ENCODE measurements at places on chromosomes 3 and 15.

- DNase-seq = no peak
These were observed 62.6 kb downstream of the FSIP1 start for GRCh38 chr15:39720081-39720480.

DNA sequence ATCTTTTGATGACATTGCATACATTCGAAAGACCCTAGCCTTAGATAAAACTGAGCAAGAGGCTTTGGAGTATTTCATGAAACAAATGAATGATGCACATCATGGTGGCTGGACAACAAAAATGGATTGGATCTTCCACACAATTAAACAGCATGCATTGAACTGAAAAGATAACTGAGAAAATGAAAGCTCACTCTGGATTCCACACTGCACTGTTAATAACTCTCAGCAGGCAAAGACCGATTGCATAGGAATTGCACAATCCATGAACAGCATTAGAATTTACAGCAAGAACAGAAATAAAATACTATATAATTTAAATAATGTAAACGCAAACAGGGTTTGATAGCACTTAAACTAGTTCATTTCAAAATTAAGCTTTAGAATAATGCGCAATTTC, 16.7 kb downstream of the KCNMB3 start:
- no peak for DNase-seq

- DNase-seq = no peak
These were observed 1.8 kb upstream of the MYL3 start for GRCh38 chr3:46865031-46865507.

GRCh38 chr3:15042936-15043335, 22.2 kb downstream of the MRPS25 start:
- no peak for DNase-seq

DNA sequence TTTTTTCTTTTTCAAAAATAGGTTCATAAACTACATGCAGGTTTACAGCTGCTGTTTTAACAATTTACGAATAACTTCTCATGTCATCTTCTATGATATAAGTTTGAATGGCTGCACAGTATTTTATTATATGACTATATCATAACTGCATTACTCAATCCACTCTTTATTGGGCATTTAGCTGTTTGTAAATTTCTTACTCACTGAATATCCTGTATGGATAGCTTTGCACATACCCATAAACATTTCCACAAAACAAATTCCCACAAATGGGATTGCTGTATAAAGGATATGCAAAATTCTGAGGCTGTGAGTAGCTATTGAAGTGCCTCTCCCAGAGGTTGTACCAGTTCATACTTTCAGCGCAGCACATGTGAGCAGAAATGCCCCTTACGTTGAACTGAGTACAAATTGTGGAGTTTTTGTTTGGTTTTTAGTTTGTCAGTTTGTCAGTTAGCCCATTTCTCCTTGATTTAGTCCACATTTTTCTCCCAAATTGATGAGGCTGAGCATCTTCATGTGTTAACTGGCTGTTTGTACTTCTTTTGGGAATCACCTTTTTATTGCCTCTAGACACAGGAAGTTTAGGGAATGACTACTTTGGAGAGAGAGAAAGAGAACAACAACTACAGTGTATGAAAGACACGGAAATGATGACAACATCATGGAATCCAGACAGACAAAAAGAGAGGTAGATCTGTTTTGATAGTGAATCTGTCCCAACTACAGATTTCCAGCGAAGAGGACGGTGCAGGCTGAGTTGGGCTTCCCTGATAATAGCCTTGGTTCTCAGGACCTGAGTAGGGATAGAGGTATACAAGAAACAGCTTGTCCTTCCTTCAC, 24.8 kb downstream of the TTC23 start:
- DNase-seq = no peak

- no peak for DNase-seq
These were observed 229.9 kb upstream of the LRTM1 start for GRCh38 chr3:55157731-55158130.

GRCh38 chr15:65318870-65319356, 14.4 kb downstream of the RNU5B-1 start:
- peak; percentile 63 for DNase-seq

DNA sequence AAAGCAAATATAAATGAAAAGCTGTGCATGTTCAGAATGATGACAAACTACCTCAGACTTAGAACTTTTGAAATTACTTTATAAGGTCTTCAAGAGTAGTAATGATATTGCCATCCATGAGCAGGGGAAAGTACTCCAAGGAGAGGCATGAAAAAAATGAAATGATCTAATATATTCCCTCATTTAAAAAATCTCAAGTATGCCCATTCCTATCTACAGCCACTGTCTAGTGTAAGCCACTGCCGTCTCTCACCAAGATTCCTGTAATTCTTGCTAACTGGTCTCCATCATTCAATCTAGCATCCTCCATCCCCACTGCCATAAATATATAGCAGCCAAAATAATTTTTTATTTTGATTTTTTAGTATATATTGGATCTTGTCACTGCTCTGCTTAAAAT, 258.8 kb downstream of the PLOD2 start:
- DNase-seq = no peak

- no peak for DNase-seq
These were observed 175.3 kb upstream of the STT3B start for GRCh38 chr3:31357451-31357850.

GRCh38 chr3:110897046-110897445, 174.6 kb upstream of the NECTIN3 start:
- DNase-seq = no peak

DNA sequence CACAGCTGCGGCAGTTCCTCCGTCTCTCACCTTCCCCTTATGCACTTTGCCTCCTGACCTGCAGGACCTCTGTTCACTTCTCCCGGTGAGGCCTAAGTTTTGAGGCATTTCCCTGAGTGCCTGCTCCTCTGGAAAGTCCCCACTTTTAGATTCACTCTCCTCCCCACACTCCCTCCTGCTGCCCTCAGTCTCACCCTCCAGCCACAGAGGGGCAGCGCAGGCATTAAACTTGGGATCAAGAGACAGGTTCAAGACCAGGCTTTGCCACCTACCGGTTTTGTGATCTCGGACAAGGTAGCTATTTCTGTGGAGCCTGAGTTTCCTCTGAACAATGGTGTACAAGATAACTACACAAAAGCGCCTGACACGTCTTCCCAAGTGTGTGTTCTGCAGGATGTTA, 19.4 kb downstream of the SLC6A11 start:
- DNase-seq = no peak

GRCh38 chr15:38285456-38285855, 32.8 kb downstream of the SPRED1 start:
- DNase-seq = no peak

DNA sequence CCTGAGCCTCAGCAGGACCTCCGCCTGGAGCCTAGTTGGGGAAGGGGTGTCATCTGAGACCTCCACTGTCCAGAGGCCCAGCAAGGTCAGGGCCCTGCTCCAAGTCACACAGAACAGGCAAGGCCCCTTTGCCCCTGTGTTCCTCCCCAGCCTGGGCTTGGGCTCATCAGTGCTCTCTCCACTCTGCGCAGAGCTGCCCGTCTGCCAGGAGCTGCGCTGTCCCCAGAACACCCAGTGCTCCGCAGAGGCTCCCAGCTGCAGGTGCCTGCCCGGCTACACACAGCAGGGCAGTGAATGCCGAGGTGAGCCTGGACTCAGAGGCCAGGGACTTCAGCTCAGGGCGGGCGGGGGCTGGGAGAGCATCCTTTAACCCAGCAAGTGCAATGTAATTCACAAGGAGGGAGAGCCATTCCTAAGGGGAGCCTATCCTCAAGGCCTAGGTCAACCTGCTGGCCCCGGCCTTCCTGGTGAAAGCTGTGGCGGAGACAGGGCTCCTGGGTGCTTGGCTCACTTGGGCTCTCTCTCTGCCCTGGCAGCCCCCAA, 7.7 kb downstream of the STAB1 start:
- no peak for DNase-seq

GRCh38 chr3:102471001-102471400, 36.2 kb downstream of the ZPLD1 start:
- no peak for DNase-seq

- no peak for DNase-seq
These were observed 14.6 kb downstream of the CHSY1 start for GRCh38 chr15:101237251-101237650.

DNA sequence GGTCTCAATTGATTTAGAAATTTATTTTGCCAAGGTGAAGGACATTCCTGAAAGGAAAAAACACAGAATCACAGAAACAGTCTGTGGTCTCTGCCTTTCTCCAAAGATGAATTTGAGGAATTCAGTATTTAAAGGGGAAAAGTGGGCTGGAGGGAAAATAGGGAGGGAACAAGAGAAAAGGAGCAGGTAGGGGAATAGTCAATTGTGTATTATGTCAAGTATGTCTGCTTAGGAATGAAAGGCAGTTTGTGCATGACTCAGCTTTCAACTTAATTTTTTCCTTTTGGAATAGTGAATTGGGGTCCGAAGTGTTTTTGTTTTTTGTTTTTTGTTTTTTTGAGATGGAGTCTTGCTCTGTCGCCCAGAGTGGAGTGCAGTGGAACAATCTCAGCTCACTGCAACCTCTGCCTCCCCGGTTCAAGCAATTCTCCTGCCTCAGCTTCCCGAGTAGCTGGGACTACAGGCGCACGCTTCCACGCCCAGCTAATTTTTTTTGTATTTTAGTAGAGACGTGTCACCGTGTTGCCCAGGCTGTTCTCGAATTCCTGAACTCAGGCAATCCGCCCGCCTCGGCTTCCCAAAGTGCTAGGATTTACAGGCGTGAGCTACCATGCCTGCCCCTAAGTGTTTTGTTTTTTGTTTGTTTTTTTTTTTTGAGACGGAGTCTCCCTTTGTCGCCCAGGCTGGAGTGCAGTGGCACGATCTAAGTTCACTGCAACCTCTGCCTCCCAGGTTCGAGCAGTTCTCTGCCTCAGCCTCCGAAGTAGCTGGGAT, 74.1 kb upstream of the MAP4 start:
- no peak for DNase-seq

DNA sequence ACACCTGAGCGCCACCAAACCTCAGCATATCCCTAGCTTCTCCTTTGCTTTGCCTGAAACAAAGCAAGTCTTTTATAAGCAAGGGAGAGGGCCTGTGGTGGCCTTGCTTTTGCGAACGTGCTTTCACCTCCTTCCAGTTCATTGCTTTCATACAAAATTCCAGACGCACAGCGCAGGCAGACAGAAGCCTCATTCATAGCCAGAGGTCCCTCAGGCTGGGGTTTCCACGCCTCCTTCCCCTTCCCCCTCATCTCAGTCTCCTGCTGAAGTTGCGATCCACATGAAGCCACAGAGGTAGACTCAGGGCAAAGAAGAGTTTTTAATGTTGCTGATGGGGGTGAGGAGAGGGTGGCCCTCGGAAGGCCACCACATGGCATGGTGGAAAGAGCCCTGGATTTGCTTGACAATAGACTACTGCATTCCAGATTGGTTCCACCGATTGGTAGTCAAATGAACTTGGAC, 59.4 kb upstream of the FLNB start:
- no peak for DNase-seq

DNA sequence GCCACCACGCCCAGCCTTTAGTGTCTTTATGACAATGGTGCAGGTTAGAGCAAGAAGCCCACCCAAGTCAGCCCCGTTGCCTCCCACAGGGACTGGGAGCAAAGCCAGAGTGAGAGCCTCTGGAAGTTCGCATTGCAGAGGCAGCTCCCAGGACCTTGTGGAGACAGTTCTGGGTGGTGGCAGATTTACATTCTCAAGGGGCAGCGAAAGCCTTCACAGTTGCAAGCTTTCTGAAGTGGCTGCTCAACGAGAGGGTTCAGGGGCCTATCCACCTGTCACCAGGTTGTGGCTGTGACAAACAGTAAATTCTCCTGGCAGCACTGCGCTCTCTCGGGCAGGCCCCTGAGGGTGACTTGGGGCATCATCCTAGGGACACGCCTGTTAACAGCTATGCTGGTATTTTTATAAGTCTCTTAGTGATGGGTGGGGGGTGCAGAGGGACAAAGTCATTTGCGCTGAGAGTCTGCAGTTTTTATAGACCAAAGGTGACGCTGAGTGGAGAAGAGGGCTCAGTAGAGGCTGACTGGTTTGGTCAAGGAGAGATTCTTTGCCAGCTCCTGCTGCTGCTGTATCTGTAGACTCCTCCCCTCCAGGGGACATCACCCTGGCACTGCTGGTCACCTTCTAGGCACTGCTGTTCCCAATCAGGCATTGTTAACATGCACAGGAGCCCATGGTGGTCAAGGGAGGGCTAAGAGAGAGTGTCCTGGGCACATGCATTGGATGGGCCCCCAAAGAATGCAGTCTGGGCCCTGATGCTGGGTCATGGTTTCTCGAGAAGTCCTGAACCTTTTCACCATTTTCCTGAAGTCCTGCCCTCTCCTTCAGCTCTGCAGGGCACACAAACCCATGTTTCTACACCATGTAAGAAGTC, 57.5 kb upstream of the KLF13 start:
- DNase-seq = no peak

- DNase-seq = no peak
These were observed 3.1 kb downstream of the PAQR9 start for GRCh38 chr3:142960322-142960850.

Data from left renal pelvis (tissue), 4 donors.